NCI-H1105 treated with DMSO at 0.1 percent for 48 hours (cell line): ENCODE measurements at places on chromosomes 3 and 15.

DNA sequence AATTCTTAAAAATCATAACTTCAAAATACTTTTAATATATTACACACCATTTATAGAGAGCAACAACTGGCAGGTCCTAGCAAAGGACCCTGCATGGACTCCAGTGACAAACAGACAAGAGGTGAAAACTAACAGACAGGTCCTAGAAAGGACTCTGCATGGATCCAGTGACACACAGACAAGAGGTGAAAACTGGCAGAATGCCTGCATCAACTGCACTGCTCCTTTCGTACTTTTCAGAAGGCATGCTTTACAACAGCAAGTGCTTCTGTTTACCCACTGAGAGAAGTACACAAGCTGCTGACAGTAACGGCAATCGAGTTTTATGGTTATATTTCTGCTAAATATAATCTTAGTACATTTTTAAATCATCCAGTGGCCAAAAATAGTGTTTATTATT, 24.3 kb upstream of the GP5 start:
- DNase-seq, result peak; percentile 18

DNA sequence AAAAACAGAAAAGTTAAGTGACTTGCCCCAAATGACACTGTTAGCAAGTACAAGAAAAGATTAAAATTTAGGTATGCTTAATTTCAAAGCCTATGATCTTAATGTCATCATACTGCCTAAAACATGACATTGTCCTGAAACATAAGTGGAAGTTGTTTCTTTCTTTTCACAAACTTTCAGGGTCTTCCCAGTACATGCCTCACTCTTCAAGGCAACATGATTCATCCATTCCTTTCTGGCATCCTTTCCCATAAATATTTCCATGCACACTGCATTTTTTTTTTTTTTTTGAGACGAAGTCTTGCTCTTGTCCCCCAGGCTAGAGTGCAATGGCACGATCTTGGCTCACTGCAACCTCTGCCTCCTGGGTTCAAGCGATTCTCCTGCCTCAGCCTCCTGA, 42.5 kb upstream of the KPNA4 start:
- no peak for DNase-seq

DNA sequence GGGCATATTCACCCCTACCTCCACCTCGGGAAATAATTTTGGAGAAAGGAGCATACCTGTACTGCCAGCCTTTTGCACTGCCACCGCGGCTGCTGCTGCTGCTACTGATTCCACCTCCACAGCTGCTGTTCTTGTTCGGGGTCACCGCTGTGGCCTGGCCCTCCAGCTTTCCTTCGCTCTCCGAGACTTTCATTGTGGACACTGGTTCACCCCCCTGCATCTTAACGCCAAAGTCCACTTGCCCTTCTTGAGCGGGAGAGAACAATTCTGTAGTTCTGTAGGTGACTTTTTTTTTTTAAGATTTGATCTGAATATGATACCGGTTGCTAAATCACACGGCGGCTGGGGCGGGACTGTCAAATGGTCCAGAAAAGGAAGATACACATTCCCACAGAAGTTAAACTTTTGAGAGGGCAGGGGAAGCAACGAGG, 701 bp downstream of the OSBPL11 start:
- peak; percentile 35 for DNase-seq

GRCh38 chr3:63331520-63331919, 53.4 kb downstream of the SYNPR start:
- no peak for DNase-seq
